ENCODE measurements at places on chromosomes 11 and 22. TPM values are rescaled to one million over a fixed set of nuclear protein-coding genes. Genes with fewer than 3 reads are reported as not detected.

KCNQ1OT1 gene
- 0.35 TPM for total RNA-seq

- DNase-seq = no peak
Observed at GRCh38 chr11:96126917-96127595, 203.1 kb upstream of the MTMR2 start.

- DNase-seq = no peak
Observed at GRCh38 chr11:7509966-7510365, 3.8 kb upstream of the PPFIBP2 start.

CFAP68 gene
- total RNA-seq = 40.9 TPM

C11orf87 gene
- not detected for total RNA-seq

LGALS12 gene
- total RNA-seq = not detected

DNA sequence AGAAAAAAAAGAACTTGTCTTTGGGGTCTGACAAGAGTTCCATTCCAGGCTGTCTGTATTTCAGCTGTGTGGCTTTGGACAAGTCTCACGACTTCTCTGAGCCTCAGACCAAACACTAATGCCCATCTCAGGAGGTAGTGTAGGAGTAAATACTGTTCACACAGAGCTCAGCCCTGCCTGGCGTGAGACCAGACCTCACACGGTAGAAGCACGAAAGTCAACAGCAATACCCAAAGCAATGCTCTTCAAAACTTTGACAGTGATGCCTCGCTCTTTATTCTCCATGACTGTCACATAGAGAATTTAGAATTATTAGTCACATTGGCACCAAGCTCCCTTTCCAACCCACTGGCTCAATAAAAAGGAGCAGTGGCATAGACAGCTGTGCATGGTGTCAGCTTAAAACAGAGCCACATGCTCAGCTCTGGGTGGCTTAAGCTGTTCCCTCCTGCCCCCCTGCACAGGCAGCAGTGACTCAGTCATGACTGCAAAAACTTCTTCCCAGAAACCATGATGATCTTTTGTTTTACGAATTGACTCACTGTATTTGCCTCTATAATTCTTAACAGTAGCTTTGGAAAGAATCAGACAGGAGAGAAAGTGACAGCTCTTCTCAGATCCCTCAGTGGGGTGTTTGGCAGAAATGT is 74.0 kb upstream of the PHF21B start:
- DNase-seq = no peak

DBX1 gene
- not detected for total RNA-seq
